ENCODE measurements at places on chromosomes 4 and X.

- DNase-seq, result no peak
Measured at GRCh38 chrX:39648548-39649254, 449.1 kb downstream of the BCOR start.

DNA sequence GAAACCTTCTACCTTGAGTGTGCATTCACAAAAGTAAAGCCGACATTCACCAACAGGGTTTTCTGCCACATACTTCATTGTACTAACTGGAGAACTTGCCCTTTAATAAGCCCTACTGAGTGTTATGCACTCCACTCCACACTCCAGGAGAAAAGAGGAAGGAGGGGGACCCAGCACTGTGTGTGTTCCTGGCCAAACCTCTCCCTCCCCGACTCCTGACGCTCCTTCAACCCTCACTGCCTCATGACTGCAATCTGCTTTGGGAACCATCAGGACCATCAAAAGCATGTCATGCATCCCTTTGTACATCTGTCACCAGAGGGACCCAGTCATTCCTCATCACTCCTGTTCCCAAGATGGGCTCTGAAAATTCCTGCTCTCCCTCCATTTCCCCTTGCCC, 143.7 kb downstream of the RASL11B start:
- no peak for DNase-seq

GRCh38 chrX:48470110-48470832, at the start of gene SLC38A5:
Gene SLC38A5, minus strand, starts transcription at chrX:48470260. Its CDS starts 2,336 bp downstream, at chrX:48467924.
- DNase-seq, result no peak

DNA sequence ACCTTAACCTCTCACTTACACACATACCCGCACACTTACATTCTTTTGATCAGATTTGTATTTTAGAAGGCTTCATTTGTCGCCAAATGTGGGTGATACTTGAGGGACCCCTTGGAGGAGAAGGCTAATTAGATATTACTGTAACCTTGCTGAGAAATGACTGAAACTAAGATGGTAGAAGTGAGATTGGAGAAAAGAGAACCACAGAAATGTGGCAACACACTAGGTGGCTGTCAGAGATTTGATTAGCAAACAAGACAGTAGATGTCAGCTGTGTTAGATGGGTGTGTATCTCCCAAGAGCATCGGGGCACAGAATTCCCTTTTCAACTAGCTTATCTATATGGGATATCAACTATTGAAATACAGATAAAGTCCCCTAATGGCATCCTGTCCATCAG, 149.3 kb upstream of the FABP2 start:
- no peak for DNase-seq

DNA sequence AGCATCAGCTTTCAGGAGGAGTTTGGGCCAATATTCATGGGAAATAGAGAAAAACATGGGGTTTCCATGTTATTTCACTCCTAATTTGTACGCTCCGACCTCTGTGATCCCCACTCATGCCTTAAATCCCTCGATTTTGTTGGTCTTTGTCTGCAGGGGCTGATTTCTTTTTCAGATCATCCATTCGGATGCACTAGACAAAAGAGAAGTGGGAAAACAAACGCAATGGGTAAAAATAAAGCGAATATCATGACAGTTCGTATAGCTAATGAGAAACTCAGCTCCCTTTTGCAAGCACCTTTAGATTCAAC, 139.1 kb upstream of the PLAC1 start:
- no peak for DNase-seq

DNA sequence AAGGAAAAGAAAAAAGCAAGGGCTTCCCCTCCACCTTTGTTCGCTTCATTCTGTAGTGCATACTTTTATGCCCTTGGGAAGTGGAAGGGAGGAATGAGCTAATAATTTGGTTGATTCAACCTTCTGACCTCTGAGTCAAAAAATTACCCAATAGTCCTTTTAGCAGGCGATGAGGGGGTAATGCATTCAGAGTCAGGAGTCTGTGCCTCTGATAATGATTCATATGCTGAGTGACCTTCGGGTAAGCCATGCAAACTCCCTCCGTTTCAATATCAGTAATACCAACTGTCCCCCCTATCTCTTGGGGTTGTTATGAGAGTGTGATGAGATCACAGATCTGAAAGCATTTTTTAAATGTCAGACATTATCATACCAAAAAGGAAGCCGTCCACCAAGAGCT, 41.6 kb upstream of the ACSL4 start:
- DNase-seq, result no peak

- no peak for DNase-seq
Measured at GRCh38 chrX:13996650-13997049, 33.0 kb downstream of the GEMIN8 start.
